NCI-H446 treated with DMSO at 0.1 percent for 48 hours (cell line): ENCODE measurements at places on chromosomes 1 and 21.

DNA sequence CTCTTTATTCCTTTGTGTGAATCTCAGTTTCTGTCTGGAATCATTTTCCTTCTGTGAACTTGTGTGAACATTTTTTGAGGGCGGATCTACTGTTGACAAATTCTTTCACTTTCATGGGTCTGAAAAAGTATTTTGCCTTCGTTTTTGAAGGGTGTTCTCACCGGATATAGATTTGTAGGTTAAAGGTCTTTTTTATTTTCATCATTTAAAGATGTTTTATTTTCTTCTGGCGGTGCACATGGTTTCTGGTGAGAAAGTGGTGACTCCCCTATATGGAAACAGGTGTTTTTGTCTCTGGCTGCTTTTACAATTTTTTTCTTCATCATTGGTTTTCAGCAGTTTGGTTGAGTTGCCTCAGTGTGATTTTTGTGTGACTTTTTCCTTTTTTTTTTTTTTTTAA is 94.9 kb downstream of the DYRK1A start:
- DNase-seq, result no peak

- no peak for DNase-seq
Measured at GRCh38 chr1:167152192-167152876, 58.5 kb downstream of the STYXL2 start.

DNA sequence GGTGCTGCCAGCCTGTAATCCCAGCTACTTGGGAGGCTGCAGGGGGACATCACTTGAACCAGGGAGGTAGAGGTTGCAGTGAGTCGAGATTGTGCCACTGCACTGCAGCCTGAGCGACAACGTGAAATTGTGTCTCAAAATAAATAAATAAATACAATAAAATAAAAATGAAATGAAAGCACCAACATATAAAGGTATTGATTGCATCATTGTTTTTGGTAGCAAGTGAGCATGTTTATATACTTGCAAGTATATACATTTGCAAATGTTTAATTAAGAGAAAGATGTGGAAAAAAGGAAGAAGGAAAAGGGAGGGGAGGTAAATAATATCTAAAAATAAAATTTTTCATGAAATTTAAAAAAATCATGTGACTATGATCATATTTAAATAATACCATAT is 32.8 kb upstream of the NRIP1 start:
- DNase-seq, result no peak

DNA sequence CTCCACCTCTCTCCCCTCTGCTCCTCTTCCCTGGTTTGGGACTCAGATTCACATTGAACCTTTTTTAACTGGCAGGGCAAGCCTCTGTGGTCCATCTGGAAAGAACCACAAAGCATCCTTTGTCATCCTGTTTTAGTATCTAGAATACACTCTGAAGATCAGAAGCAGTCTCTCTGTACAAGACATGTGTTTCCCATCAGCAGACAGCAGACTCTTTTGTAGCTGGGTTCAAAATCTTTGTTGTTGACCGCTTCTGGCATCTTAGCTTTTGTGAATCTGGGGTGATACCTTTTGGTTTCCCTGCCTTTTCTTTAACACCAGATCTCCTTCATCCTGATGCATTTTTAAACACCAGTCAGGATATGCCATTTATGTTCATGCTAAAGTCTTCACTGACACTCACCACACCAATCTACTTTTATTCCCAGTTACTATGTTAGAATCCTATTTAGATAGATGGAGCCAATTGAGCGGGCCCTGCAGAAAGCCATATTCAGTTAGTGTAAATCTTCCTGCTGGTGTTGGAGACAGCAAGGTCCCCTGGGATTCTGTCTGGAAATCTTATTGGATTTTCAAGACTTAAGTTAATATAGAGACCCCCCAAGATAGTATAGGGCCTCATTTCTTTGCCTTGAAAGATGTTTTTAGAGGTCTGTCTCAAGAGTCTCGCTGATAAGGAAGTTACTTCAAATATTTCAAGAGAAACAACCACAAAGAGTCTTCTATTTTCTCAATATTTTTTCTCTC is 51.1 kb downstream of the ST6GALNAC3 start:
- no peak for DNase-seq

DNA sequence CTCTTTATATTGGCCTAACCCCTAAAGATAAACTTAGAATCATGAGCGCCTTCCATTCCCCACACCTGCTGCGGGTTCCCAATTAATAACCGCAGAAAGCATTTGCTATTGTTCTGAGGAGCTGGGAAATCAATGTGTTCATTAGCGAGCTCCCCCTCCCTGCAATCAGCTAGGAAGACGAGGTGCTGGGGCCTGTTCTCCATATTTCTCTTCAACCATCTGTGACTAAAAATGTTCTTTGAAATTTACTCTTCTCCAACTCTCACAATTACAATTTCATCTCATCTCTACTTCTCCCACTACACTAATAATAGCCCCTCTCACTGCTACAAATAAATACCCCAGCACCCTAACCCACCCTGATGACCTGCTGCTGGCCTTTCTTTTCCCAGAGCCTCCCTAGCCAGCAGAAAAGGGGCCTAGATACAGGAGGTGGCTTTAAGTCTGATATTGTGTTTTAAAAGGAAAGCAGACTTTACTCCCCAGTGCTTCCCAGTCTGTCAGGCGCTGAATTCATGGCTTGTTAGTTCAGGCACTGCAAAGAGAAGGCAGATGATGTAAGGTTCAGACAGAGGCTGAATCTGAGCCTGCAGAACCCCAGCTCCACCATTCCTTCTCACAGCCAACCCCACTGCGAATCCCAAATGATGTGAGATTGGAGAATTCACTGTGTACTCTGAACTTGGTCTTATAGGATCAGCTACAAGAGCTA is 477.5 kb upstream of the DAB1 start:
- DNase-seq, result no peak

- no peak for DNase-seq
Measured at GRCh38 chr1:21966247-21967000, 10.4 kb upstream of the CELA3B start.

- no peak for DNase-seq
Measured at GRCh38 chr1:180787628-180788307, 124.9 kb upstream of the KIAA1614 start.

DNA sequence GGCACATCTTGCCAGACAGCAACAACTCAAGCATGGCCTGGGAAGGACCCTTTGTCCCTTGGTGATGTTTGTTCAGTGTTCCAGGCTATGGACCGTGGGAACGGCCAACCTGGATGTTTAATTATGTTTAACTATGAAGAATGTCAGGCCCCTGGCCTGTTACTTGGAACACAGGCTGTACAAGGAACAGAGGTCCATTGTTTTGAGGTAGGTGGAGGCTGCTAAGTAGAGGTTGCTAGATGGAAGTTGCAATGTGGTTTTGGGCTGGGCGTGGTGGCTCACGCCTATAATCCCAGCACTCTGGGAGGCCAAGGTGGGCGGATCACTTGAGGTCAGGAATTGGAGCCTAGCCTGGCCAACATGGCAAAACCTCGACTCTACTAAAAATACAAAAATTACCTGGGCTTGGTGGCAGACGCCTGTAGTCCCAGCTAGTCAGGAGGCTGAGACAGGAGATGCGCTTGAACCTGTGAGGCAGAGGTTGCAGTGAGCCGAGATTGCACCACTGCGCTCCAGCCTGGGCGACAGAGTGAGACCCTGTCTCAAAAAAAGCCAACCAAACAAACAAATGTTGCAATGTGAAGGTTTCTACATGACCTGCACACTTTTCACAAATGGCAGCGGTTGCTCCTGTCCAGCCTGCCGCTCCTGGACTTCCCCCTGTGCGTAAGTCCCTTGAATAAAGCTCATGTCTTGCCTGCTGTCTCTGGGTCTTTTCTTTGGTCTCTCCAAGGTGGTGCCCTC is 2.5 kb upstream of the LEFTY1 start:
- DNase-seq, result no peak

- peak; percentile 19 for DNase-seq
Measured at GRCh38 chr1:231971397-231972110, 345.0 kb downstream of the DISC1 start.

- no peak for DNase-seq
Measured at GRCh38 chr1:33195556-33195955, 13.7 kb upstream of the TRIM62 start.

DNA sequence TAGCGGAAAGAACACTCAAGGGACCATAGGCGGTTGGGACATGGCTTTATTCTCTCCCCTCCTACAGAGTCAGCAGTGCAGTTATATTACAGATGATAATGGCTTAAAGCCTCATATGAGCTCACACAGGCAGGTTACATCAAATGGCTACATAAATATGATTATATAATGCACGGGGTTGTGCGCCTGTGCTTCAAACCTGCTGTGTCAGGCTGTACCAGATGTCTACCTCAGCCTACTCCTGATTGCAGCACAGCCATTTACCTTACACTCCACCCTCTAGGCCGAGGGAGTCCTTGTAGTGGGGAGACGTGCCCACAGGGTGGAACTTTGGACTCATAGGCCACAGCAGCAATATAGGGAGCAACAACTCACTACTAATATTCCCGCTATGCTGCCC is 16.4 kb upstream of the TBX19 start:
- DNase-seq, result no peak

DNA sequence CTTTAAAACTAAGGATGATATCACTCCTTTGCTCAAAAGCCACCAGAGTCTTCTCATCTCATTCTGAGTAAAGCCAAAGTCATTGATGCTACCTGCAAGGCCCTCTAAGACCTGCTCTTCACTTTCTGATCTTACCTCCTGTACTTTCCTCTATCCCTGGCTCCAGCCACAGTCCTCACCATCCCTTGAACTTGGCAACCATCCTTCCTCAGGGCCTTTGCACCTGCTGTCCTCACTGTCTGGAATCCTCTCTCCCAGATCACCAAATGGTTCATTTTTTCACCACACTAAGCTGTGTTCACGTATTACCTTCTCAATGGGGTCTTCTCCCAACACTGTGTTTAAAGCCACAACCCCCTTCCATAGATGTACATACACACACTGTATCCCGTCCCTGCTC is 4.3 kb upstream of the PHLDA3 start:
- DNase-seq, result no peak

DNA sequence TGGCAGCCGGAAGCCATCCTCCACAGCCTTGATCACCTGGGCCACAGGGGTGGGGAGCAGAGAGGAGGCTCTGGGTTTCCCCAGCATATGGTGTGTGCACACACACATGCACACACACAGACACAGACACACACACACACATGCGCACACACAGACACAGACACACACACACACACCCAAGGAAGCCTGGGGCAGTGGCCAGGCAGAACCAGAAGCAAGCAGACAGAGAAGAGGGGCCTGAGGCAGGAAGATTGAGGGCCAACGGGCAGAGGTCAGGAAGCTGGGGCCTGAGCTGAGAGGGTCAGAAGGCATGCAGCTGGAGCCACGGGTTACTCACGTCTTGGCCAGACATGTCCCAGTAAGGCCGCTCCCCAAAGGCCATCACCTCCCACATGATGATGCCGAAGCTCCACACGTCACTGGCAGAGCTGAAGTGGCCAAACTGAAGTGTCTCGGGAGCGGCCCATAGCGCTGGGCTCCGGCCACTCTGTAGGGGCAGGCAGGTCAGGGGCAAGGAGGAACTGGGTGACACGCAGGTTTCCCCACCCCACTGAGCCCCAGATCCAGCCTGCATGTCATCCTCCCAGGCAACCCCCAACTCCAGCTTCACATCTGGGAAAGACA is 27.4 kb downstream of the CDCA8 start:
- no peak for DNase-seq

DNA sequence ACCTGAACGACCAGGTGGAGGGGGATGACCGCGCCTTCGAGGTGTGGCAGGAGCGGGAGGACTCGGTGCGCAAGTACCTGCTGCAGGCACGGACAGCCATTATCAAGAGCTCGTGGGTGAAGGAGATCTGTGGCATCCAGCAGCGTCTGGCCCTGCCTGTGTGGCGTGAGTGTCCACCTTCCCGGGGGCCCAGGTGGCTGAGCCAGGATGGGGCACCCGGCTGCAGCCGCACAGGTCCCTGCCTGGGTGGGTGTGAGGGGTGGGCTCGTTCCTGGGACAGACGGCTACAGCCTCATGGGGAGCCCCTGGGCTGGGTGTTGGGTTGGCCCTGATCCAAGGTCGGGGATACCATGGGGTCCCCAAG is 65.2 kb downstream of the TRIM11 start:
- DNase-seq, result no peak

DNA sequence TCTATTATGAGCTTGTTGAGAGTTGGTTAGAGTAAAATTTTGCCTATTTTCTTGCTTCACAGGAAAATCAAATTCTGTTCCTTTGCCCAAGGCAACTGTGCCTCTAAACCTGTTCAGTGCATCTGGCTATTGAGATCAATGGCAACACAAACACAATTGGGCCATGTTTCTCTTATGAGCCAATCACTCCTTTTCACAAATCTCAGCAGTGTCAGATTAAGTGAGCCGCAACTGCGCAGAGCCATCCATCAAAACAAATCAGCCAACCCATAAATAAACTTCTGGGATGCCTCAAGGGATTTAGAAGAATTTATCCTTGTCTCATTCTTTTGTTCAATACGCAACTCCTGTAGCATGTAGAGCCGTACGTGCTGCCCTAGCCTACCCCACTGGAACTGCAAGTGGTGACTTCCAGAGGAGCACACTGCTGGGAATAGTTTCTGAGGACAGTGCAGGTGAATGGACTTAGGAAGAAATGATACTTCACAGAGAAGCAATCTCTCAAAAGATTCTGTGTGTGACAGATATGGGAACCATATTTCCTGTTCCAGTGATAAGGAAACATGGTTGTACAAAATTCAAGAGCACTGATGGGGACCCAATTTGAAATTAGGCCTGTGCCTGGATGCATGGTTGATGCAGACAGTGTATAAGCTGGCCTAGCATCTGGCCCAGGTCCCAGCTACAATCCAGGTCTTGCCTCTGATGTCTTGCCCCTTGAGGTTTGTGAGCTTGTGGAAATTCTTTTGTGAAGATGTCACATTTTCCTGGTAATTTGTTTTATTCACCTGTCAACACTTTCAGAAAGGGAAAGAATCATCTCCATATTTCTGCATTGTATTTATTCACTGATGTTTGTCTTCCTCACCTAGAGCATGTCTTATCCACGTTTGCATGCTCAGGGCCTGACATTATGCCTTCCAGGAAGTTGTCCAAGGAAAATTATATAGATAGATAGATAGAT is 166.2 kb downstream of the URB2 start:
- DNase-seq, result no peak

- no peak for DNase-seq
Measured at GRCh38 chr1:2601721-2602303, 15.2 kb downstream of the PRXL2B start.

DNA sequence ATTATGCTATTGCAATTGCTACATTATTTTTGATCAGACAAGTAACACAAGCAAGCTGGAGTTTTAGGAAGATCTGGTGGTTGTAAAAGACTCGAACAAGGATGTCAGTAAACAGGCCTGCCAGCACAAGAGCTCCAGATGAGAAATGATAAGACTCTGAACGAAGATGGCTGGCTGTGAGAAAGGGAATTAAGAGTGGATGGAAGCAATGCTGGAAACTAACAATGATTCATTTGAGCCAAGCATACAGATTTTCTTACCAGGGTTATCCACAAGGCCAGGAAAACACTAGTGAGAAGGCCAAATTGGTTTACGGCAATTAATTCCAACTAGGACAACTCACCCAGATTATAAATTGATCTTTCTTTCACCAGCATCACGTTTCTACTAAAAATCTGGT is 54.2 kb downstream of the NRIP1 start:
- no peak for DNase-seq

- DNase-seq, result no peak
Measured at GRCh38 chr21:21231913-21232312, 233.7 kb downstream of the NCAM2 start.
